Dermis blood vessel endothelial cell (primary cell): ENCODE measurements at places on chromosomes 2 and 18. TPM values are rescaled to one million over a fixed set of nuclear protein-coding genes. Genes with fewer than 3 reads are reported as not detected.

DNA sequence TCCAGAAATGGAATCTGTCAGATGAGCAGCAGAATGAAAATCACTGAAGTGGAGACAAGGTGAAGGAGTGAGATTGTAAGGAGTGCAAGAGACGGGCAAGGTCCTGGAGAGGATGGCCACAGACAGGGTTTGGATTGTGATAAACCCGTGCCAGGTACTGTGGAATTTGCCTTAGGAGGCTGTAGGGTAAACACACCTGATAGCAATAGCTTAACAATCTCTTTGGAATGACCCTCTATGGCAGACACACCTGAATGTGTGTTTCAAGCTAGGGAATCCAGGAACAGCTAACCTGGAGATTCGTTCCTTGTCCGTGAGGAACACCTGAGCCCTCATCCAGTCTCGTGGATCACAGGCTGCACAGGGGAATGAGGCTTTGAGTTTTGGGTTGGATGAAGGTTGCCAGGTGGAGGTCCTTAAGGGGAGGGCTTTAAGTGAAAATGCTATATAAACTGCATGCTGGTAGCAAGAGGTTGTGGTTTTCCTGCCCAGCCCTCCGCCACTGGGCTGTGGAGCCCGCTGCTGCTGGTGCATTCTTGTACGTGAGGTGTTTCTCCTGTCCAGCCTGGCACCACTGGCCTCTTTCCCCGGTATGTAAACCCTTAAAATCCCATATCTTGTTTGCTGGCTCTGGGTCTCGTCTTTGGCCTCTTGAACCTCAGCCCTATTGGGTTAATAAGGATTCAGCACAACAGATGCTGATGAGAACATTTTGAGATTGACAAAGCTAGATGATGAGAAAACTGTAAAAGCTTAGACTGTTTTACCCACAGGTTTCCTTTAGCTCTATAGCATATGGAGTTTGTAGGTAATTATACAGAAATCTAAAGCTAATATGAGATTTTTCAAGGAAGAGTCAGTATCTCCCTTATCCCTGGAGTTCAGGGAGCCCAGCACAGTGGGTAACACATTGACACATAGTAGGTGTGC, 117.9 kb downstream of the ARHGAP15 start:
- DNase-seq, result no peak

- no peak for DNase-seq
Observed at GRCh38 chr2:42598656-42599055, 30.2 kb downstream of the MTA3 start.

GRCh38 chr2:97983698-97984097, 12.1 kb downstream of the TMEM131 start:
- no peak for DNase-seq

DNA sequence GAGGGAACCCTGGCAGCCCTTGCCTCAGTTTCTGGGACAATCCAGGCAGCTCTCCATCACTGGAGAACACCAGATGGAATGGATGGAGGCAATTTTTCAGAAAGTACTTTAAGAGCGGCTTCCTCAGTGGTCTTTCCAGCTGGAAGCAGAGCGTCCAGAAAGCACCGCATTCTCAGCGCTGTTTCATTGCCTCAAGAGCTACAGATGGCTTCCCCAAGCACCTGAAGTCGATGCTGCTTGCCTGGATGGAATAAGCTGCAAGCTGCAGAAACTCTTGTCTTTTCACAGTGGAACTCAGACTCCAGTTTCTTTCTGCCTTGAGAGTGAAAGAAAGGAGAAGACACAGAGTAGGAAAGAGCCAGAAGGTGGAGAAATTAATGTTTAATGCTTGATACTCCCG, 766.9 kb downstream of the TDRD15 start:
- no peak for DNase-seq

The AOX1 gene
- total RNA-seq, result 2.4 and 2.6 TPM in 2 replicates

- DNase-seq, result no peak
Observed at GRCh38 chr2:120930864-120931263, 195.2 kb downstream of the GLI2 start.

- no peak for DNase-seq
Observed at GRCh38 chr2:147083664-147084063, 761.2 kb upstream of the ACVR2A start.

DNA sequence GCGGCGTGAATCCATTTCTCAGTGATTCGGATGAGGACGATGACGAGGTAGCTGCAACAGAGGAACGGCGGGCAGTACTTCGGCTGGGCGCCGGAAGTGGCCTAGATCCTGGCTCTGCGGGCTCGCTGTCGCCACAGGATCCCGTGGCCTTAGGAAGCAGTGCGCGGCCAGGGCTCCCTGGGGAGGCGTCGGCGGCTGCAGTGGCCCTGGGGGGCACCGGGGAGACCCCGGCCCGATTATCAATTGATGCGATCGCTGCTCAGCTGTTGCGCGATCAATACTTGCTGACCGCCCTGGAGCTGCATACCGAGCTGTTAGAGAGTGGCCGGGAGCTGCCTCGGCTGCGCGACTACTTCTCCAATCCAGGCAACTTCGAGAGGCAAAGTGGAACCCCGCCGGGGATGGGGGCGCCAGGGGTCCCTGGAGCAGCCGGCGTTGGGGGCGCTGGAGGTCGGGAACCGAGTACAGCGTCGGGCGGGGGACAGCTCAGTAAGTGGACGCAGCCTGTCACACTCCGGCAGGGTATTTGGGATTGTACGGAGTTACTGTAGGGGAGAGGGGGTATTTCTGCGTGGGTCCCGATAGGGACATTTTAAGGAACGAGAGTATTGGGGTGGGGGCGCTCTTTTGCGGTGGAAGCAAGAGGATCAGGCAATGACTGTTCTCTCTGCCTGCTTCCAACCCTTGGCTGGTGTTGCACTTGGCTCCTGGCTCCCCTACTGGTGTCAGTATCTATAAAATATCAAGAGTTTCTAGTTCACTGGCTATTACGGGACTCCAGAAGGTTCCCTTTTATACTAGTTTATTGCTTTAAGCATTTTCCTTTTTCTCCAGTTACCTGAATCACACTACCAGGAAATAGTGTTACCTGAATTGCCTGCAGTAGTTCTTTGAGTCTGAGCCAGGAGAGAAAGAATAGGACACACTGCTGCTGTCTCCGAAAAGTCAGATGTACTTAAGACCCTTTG, 772 bp downstream of the RELCH start:
- peak; percentile 46 for DNase-seq

The IL36G gene
- total RNA-seq, result not detected in 2 replicates

The NGEF gene
- 0.17 and 0.33 TPM in 2 replicates for total RNA-seq

DNA sequence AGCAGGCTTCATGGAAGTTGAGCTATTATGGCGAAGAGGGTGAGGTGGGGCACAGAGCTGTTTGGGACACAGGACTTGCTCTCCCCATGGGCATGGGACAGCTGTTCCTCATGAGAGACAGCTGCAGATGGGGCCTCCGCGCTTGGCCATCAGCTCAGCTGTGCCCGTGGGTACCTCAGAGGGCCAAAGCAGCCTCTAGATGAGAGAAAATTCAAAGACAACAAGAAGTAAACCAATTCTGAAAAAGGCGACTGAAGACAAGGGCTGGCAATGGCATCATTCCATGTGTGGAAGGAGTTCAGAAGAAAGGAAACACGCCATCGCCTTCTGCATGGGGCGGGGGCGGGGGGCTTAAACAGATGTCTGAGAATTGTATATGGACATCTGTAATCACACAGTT, 136.2 kb downstream of the BCL2 start:
- DNase-seq, result no peak

- DNase-seq, result no peak
Observed at GRCh38 chr2:75102011-75102410, 97.3 kb downstream of the TACR1 start.

DNA sequence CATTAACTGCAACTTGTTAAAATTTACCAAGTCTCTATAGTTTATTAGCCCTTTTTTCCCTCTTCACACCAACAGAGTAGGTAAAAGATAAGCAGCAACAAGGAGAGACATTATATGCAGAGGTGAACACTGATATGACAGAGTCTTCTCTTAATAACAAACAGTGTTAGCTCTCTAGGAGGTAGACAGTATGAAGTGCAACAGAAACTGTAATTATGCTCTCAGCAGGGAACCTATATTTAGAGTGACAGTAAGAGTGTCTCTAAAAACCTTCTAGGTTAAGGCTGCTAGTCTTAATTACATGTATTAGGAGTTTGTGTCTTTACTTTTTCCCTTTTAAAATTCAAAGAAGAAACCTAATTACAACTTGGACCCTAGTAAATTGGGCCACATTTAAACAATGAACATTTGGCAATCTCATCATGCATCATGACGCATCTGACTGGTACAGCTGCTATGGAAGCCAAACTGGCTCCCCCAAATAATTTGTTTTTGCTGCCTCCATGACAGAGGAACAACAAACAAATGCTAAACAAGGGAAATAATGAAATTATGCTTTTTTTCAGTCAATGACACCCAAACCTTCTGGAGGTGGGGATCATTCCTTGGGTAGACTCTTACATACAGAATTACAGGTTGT, 69.9 kb upstream of the MMADHC start:
- DNase-seq, result no peak

DNA sequence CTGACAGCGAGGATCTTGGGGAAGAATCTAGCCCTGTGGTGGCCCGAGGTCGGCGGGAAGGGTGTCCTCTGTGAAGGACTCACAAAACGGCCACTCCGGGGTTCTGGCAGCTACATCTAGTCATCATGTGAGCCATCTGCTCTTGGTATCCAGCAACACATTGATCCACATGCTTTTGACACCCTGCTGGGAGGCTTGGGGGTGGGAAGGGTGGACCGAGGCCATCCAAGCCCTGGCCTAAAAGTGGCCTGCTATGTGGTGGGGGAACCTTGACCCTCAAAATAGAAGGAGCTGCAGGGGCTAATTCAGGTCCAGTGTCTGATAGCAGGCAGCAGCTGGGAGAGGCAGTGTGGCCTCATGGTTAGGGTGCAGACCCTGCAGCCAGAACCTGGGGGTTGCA, 145.7 kb downstream of the CELF4 start:
- DNase-seq, result no peak

The NCOA1 gene
- total RNA-seq, result 12.8 and 13.1 TPM in 2 replicates
